ENCODE measurements at places on chromosomes 7 and 10. TPM values are rescaled to one million over a fixed set of nuclear protein-coding genes. Genes with fewer than 3 reads are reported as not detected.

- no peak overlapping the region for H3K27ac ChIP-seq
- H3K4me3 ChIP-seq, result no peak overlapping the region
- no peak for DNase-seq
Measured at GRCh38 chr7:2629746-2630681, 1.8 kb upstream of the TTYH3 start.

WDR86 gene
- not detected for total RNA-seq

DOCK1 gene
- total RNA-seq, result 0.95 TPM

CTTNBP2 gene
- not detected for total RNA-seq

Data from activated naive CD8-positive, alpha-beta T cell treated with anti-CD3 and anti-CD28 coated beads for 36 hours (primary cell).